ENCODE measurements at places on chromosomes 6 and 20.
A peak's percentile ranks its signal among the peaks of the same experiment; 100 is the strongest.

DNA sequence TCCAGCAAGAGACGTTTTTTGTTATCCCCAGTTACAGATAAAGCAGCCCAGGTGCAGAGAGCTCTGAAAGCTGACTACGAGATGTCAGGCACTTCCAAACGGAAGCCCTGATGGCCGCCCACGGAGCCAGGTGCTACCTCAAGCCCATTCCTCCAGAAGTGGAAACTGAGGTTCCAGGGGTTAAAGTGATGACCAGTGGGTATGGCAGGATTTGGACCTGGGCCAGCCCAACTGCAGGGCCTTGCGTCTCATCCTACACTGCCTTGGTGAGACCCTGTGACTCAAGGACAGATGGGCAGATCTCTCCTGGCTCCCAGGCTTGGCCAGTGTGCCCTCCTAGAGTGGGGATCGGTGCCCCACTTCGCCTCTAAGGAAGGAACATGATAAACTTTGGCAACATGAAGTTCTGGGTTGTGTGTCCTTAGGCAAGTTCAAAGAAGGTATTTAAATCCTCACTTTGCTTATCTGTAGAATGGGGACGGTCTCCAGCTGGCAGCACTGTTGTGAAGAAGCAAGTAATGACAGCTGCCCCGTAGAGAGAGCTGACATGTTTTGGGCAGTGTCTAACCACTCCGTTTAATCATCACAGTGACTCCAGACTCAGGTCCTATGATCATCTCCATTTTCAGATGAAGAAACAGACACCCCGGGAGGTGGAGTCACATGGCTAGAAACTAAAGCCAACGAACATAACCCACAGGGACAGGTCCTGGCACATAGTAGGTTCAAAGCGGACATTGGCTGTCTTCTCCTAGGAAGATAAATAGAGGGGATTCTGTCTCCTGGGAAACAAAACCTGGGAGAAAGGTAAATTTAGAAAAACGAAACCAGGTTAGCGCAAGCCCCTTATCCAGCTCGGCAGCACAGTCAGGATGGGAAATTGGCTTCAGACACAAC, 34.4 kb upstream of the CDH22 start:
- no peak for DNase-seq

DNA sequence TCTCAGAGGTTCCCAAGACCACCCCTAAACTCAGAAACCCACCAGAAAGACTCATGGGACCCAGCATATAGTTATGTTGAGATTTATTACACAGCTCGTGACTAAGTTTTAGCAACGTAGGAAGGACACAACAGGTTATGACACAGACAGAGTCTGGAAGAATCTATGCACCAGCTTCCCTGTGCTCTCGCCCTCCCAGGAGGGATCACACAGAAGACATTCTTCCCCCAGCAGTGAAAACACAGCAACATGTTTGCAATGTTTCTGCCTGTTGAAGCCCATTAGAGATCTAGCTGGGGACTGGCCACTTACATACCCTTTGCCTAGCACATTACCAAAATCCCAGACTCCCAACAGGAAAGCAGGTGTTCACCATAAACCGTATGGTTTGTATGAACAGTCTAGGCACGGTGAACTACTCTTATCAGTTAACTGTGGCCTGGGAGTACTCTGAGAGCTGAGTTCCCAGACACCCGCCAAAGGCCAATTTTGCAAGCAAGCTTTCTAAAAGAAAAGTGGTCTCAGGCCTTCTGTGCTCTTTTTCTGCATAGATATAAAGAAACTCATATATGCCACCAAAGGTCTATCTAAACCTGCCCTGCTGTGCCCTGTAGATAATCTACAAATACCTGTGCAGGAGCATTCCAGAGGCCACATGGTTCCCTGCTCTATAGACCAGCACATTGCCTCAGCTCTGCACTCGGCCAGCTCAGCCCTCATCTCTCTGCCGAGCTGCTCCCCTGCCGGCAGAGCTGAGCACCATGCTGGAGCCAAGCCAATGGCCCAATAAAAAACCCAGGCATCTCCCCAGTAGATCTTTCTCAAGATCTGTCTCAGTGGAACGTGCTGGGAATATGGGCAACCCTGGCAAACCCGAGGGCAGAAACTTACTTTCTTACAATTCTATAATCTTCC, 69.6 kb upstream of the SMIM28 start:
- DNase-seq = peak; percentile 16

DNA sequence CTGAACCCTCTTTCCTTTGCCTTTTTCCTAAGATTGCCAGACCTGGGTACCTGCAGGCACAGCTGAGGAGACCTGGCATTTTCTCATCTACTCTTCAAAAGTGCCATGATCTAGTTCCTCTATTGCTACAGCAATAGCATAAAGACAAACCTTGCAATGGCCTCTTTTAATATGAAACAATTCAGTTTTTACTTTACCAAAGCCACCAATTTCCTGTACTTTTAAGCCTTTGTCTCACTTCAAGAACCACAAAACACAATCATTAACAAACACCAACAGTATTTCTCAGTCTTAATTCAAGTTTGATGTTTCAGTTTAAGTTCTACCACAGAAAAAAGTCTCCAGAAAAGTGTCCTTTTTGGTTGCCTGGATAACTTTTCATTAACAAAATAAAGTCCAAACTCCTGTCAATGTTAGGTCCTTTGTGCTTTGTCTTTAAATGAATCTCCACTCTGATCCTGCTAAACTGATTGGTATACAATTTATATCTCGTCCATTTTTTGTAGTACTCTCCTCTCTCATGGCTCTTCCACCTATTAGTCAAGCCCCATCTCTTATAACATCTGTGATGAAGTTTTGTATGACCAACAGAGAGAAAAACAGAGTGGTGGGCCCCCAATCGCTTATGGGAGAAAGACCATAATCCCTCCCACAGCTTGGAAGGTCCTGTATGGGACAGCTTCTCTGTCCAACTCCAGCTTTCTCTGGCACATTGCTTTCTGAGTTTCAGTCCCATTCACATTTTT, 50.5 kb upstream of the THEMIS start:
- DNase-seq = no peak

GRCh38 chr6:150032598-150032997, 7.3 kb upstream of the RAET1L start:
- DNase-seq = no peak

GRCh38 chr6:79564636-79565035, 27.4 kb upstream of the LCA5 start:
- no peak for DNase-seq

DNA sequence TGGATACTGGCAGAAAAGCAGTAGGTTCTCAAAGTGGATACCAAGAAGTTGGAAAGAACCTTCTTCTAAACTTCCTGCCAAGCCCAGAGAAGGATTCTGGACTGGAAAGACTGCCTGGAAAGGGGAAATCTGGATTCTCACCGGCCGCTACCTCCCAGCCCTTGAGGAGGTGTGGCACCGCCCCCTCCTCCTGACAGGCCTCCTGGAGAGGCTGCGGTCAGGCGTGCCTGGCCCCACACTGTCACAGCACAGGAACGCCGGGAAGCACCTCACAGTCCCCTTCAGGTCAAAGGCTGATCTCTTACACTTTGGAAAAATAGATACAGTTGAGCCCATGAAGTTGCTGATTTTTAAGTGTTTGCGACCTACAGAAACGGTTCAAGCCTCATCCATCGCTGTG, 16.3 kb upstream of the PDE10A start:
- no peak for DNase-seq

GRCh38 chr20:53735536-53736050, 142.0 kb upstream of the ZNF217 start:
- no peak for DNase-seq

- no peak for DNase-seq
Measured at GRCh38 chr20:4067600-4068261, 52.4 kb upstream of the RNF24 start.

DNA sequence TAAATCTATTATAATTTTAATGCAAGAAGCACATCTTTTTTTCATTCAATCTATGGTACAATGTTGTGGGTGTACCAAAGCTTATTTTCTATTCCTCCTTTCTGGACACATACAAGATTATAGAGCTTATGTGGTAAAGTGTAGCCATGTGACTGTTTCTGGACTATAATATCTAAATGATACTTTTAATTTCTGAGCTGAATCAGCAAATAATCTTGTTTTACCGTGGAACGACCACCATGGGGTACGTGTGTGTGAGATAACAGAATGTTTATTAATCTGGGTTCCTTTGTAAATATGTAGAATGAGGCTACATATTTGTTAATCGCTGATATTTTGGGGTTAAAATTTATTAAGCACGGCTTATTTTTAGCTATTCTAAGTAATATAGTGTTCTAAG, 111.5 kb upstream of the EYS start:
- no peak for DNase-seq

GRCh38 chr6:43129434-43130194, 41.5 kb upstream of the SRF start:
- DNase-seq = no peak

GRCh38 chr6:162251257-162251656, 476.3 kb downstream of the PRKN start:
- no peak for DNase-seq

DNA sequence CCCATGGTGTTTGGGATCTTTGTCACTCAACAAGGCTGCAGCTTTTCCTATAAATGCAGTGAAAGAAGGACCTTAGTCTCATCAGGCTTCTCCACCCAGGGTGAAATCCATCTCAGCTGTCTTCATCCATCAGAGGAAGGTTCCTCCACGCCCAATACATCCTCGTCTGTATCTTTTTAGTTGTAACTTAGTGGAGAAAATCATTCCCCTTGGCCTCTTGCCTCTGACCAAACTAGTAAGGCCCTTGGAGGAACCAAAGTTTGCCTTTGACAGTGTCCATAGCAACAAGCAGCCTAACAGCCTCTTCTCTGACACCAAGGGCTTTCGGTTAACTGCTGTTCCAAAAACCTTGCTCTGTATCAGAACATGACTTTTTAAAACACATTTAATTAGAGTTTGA, 230.3 kb upstream of the ECI2 start:
- DNase-seq = no peak
